ENCODE measurements at places on chromosomes 4 and X.

DNA sequence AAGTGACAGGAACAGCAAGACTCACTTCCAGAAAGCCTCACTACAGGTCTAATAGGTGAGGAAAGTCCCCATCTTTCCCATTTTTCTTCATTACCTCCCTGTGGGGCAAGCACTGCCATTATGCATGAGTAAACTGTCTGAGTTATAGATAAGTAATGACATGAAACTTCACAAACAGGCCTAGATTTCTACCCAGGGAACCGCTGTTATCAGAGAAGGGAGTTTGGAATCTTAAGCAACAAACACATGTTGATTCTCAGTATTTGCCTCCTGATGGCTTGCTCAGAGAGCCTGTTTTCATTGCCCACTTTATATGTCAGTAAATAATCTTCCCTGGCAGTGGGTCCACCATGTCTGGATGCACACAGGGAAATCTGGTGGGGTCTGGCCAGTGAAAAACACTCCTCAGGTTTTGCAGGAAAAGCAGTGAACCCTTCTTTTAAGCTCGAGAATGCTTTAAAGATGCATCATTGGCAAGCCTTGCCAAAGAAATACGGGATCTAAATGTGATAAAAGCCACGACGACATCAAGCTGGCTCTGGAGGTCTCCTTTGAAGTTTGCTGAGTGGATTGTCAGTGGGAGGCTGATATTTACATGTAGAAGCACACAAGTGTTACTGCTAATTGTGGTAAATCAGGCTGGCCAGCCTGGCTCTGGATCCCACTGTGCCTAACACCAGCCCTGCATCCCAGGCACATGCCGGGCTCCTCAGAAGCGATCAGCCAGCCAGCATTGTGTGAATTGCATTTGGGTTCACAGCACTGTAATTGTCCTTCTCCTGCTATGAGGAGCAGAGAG is 25.2 kb downstream of the PDGFRA start:
- no peak for DNase-seq

- DNase-seq, result no peak
Observed at GRCh38 chr4:114040319-114041116, 61.1 kb upstream of the ARSJ start.

- DNase-seq, result peak; percentile 14
Observed at GRCh38 chrX:41602816-41603345, 85.9 kb upstream of the GPR34 start.

- DNase-seq, result no peak
Observed at GRCh38 chr4:76989391-76990061, 40.0 kb downstream of the SEPTIN11 start.

DNA sequence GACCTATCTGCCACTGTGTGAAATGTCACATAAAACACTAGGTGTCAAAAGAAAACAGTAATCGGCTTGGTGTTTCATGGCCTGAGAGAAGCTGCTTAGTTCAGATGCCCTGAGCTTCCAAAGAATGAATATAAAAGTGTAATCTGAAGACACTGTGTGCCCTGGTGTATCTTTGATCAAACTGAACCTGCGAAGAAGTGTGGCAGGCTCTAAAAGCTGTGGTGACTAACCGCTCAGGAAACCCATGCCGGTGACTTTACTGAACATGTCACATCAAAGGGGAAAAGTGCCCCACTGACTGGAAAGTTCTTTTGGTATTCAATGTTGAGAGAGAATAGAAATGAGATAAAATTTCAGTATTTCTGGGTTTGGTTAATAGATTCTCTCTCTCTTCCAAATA is 89.1 kb downstream of the CLCN4 start:
- no peak for DNase-seq

- no peak for DNase-seq
Observed at GRCh38 chrX:77162777-77163176, 284.4 kb upstream of the FGF16 start.
